ENCODE measurements at places on chromosomes 1 and 21.

GRCh38 chr1:207032528-207033017 is at the start of gene C1orf116:
Gene C1orf116, minus strand, starts transcription at chr1:207032756. Its CDS starts 5,158 bp downstream, at chr1:207027598.
- no peak for DNase-seq

- no peak for DNase-seq
Measured at GRCh38 chr21:34880401-34880800, 168.7 kb downstream of the RUNX1 start.

GRCh38 chr1:91736715-91737615 is 149.0 kb downstream of the TGFBR3 start:
- DNase-seq: peak; percentile 89

DNA sequence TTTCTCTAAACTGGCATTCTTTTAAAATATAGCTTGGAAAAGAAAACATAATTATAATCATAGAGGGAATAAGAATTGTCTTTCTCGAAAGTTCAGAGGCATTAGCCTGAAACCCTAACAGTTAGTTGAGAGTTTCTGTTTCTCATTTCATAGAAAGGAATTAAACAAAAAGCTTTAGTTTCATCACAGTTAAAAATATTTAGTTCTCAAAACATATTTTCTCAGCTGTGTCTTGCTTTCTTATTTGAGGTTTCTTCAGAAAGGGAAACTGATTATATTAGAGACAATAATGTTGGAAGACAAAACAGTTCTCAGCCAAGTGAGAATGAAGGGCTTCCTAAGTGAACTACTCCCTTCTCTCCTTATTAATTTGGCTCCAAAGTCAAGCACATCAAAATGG is 75.4 kb upstream of the C1orf105 start:
- DNase-seq: no peak

DNA sequence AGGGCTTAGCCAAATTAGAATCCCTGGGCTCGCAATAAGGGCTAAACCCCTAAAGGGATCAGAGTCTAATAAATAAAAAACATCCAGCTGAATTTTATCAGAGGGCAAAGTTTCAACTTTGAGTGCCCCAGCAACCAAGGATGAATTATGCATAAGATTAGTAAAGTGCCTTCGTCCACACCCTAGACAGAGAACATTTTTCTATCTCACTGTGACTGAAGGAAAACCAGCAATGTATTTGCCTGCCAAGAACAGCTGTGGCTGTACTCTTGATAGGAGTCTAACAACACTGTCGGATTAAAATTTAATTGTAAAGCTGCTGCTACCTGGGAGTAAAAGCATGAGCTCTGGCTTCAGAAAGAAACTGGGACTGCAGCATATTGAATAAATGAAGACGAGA is 23.3 kb downstream of the WNT2B start:
- no peak for DNase-seq

DNA sequence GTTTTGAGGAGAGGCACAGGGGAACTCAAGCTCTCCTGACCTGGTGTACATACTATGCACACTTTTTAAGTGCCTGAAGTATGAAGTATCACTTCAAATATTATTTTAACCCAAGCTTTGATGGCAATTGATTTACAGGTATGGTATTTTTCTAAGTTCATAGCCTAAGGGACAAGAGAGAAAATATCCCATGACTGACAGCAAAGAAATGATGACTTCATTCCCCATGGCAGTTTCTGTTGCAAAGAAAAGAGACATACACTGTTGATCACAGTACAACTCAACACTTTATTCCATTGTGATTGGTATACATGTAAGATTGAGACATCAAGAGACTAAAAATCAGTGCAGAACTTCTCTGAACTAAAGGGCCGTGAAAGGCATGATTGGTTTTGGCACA is 41.8 kb upstream of the BCL10 start:
- DNase-seq: no peak

- DNase-seq: no peak
Measured at GRCh38 chr1:232594768-232595698, 34.9 kb downstream of the SIPA1L2 start.

GRCh38 chr1:178629252-178630154 is 95.5 kb upstream of the RALGPS2 start:
- peak; percentile 88 for DNase-seq

- DNase-seq: no peak
Measured at GRCh38 chr1:243791586-243792267, 58.3 kb downstream of the AKT3 start.

DNA sequence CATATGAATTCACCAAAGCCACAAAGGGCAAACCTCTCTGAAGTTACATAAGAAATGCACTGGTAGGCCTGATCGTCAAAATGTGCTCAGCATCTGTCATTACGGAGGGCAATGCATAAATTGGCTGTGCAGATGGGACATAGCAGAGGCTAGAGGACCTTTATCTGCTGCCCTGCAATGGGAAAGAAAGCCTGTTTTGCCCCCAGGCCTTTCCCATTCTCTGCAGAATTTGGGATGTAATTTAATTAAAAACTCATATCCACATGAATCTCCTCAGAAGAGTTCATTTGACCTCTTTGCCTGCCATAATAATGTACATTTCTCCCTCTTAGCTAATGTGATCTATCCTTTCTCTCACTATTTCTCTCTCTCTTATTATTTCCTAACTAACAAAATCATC is 158.1 kb downstream of the ZP4 start:
- no peak for DNase-seq

GRCh38 chr1:26978901-26979300 is 14.6 kb upstream of the TRNP1 start:
- DNase-seq: no peak

DNA sequence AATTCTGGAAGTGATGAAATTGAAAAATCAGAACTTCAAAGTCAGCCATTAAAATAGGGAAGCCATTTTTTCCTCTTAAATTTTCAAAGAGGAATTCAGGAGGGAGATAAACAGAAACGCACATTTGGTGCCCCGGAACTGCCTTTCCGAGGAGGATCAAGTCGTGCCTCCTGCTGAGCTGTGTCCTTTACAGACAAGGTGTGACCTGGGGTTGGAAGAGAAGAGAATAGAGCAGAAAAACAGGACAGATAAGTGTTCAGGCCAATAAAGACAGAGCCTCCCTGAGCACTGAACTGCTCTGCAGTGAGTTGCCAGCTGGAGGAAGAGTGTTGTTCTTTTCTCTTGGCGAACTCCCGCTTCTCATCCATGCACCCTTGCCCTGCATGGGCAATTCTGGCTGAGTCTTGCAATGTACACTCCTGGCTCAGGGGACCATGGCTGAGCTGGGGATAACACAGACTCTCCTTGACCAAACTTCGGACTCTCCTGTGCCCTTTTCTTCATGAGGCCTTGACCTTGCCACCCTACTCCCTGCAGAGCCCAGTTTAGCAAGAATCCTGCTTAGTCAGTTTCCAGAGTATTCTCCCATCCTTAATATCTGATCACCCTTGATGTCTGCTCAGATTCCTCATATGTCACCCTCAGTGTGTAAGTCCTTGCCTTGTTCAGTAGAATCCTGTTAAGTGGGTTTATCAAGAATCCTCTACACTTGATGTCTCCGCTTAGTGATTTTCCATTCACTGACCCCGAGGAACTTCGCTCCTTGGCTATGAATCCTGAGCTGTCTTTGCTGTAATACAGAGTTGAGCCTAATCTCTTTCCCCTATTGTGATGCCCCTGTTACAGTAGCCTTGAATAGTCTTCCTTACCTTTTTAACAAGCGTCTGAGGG is 1.3 kb upstream of the MTARC1 start:
- no peak for DNase-seq

DNA sequence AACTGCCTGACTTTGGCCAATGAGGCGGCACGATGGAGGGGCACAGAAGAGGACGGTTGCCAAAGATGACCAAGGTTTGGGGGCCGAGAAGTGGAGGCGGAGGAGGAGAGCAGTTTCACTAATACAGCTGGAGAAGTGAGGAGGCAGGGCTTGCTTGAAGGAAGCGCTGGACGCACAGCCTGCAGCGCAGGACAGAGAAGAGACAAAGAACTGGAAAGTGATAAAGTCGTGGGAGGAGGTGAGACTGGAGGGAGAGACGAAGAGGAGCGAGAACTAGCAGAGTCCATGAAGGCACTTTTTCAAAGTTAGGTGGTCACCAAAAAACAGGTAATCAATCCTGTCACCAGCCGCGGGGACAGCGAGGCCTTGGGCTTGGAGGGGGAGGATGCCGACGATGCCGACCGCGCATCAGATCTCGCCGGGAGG is 771 bp downstream of the PACC1 start:
- DNase-seq: no peak

GRCh38 chr1:9814619-9815018 is 9.1 kb downstream of the CLSTN1 start:
- DNase-seq: no peak

DNA sequence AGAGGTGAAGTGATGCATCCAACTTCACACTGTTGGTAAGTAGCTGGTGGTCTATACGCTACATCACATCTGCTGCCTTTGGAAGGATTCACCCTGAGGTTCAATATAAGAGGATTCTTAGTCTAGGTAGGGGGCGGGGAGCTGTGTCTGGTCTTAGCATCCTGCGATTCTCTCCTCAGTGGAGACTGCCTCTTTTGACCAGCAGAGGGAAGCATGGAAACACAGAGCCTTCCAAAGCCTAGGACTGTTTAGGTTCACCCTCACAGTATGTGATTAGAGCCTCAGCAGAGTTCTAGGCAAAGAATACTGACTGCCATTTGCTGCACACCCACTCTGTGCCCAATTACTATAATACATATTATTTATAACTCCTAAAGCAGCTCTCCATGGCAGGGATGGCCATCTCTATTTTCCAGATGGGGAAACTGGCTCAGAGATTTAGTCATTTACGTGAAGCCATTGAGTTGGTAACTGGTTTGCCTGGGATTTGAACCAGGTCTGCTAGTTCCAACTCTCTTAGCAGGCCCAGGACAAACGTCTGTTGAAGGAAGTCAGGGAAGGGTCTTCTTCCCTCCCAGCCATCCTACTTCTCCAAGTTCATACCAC is 28.9 kb upstream of the EFCAB14 start:
- DNase-seq: no peak

GRCh38 chr1:216566641-216567205 is 143.5 kb upstream of the USH2A start:
- DNase-seq: no peak

DNA sequence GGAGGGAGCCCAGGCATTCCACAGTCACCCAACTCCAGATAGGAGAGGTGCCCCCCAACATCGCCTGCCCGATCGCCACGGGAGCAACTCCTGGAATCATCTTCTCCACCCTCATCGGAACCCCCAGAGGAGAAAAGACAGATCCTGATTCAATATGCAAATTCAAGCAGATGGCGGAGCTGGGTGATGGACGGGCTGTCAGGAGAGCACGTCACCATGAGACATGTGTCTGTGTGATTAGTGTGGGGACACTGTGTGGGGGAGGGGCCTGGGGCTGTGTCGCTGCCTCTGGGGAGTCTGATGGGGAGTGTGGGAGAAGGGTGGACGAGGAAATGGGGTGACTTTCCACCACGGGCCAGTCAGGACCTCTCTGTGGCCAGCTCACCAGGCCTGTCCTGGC is 90.2 kb upstream of the CSF3R start:
- no peak for DNase-seq

DNA sequence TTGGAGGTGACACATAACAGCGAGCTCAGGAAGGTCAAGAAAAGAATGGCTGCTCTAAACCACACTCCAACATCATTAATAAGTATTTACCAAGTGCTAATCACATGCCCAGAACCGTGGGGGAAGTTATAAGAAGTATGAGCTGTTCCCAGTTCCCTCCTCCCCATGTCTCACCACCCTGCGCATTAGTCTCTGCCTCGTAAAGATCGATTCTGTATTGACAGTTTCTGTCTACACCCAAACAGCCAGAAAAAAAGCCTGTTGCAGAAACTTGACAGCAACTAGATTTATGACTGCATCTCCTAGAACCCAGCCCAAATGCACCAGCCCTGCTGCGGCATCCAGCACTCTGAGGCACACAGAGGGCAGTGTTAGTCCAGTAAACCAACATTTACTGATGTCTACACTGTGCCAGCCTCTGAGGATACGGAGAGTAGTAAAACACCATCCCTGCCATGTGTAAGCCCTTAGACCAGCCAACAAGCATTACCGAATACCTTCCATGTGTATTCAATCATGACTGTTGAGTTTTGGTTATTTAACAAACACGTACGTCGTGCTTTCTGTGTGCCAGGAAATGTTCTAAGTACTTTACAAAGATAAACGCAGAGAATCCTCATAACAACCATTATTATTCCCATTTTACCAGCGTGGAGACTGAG is 63.6 kb upstream of the ZBTB40 start:
- DNase-seq: peak; percentile 49

- no peak for DNase-seq
Measured at GRCh38 chr21:14491269-14491681, 54.8 kb downstream of the SAMSN1 start.

- no peak for DNase-seq
Measured at GRCh38 chr1:12167493-12168429, 970 bp downstream of the TNFRSF1B start.

DNA sequence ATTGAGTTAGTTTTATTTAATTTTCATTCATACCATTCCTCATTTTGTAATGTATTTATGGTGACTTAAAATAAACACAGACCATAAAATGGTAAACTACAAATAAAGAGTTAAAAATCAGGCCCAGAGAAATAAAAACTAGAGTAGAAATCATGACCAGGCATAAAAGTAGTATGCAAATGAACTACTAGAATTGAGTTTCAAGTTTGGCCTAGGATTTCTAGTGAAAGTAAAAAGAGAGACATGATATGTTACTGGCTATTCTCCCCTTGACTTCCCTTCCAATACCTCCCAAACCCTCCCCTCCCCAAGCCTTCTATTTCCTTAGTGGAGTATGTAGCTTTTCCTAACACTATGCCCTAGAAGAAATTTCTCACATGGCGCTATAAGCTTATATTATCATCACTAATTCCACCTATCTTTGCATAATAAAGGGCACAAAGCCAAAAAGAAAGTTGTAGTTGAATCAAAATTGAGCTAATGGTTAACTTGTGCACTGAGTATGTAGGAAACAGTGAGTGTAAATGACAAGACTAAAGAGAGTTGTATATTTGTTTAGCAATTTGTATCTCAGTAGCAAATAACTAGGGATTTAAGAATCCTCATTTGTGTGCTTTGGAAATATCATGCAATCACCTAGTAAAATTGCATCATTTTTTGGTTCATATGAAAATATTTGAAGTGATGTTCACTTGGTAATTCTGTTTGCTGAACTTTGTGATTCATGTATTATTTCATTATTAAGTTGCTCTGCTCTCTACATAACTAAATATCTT is 29.7 kb upstream of the CDC14A start:
- DNase-seq: peak; percentile 24

DNA sequence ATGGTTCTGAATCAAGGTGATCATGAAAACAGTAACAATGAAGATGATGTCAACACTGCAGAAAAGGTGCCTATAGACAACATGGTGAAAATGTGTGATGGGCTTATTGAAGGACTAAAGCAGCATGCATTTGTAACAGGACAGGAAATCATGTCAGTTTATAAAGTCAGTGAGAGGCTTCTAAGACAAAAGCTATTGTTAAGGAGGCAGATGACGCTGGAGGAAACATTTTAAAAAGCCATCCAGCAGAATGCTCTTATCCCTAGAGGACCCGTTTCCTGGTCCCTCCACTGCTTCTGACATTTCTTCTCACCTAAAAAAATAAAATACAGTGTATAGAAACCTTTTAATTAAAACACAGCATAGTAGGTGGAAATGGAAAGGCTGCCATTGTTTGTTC is 40.9 kb downstream of the CYYR1 start:
- no peak for DNase-seq
